SK-N-DZ (cell line): ENCODE measurements at places on chromosomes 5 and 9.

- no peak for DNase-seq
Measured at GRCh38 chr5:82365026-82365425, 86.9 kb upstream of the RPS23 start.

GRCh38 chr5:169626779-169627178 lies 10.3 kb upstream of the DOCK2 start:
- no peak for DNase-seq

GRCh38 chr5:109844695-109845094 lies 155.0 kb downstream of the MAN2A1 start:
- DNase-seq, result no peak

GRCh38 chr9:115739096-115739875 lies 414.3 kb upstream of the PAPPA start:
- DNase-seq, result no peak
